Thoracic aorta (tissue), 2 donors: ENCODE measurements at places on chromosomes 6 and 20.

- no peak for DNase-seq
These were observed 51.3 kb downstream of the PHF20 start for GRCh38 chr20:35823147-35823546.

DNA sequence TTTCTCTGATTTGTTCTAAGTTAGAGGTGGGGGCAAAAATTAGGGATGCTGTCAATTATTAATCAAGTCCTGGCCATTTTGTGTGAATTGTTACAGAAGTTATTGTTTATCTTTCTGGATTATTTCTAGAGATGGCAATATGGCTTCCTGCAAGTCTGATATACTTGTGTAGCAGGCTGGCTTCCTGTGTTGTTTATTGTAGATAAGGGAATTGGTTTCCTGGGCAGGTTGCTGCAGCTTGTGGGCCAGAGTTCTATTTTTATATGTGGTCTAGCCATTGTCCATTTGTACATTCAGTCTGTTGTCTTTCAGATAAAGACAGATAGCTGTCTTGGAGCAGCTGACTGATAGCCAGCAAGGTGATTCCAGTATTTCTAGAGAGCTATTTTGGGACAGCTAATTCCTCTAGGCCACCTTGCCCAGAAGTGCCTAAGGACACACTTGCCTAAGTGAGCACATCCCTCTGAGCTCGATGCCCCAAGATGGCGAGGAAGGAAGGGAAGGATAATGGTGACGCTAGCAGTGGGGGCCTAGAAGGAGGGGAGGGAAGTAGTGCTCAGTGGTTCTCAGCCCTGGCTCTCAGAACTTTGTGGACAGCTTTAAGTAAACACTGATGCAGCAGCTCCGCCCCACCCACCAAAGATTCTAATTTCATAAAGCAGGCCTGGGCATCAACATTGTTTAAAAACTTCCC, 25.5 kb downstream of the DDO start:
- no peak for DNase-seq

DNA sequence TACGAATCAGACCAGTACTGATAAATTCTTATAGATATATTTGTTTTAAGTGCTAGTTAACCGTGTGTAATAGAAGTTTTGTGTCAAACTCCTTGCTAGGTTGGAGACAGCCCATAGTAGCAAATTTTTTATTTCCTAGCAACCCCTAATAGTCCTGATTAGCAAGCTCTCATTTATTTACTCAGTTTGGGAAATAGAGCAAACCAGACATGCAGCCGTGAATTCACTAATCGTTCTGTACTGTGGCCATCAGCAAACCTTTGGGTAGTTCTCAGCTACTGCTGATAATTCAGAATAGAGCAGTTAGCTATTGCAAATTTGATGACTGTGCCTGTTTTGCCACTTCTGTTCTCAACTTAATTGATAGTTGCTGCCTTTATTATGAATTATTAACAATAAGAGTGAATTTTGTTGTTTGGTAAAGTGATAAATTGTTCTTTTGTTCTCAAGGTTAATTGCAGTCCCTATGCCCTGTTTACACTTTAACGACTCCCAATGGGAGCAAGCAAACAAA, 215.8 kb downstream of the GRM1 start:
- DNase-seq = no peak

- no peak for DNase-seq
These were observed 132.8 kb downstream of the DOK5 start for GRCh38 chr20:54608039-54608745.

GRCh38 chr6:43274127-43274915, 23.7 kb upstream of the SLC22A7 start:
- no peak for DNase-seq

- no peak for DNase-seq
These were observed 53.6 kb downstream of the JPH2 start for GRCh38 chr20:44133424-44133823.

- DNase-seq = no peak
These were observed 19.9 kb downstream of the CAP2 start for GRCh38 chr6:17413313-17413750.

DNA sequence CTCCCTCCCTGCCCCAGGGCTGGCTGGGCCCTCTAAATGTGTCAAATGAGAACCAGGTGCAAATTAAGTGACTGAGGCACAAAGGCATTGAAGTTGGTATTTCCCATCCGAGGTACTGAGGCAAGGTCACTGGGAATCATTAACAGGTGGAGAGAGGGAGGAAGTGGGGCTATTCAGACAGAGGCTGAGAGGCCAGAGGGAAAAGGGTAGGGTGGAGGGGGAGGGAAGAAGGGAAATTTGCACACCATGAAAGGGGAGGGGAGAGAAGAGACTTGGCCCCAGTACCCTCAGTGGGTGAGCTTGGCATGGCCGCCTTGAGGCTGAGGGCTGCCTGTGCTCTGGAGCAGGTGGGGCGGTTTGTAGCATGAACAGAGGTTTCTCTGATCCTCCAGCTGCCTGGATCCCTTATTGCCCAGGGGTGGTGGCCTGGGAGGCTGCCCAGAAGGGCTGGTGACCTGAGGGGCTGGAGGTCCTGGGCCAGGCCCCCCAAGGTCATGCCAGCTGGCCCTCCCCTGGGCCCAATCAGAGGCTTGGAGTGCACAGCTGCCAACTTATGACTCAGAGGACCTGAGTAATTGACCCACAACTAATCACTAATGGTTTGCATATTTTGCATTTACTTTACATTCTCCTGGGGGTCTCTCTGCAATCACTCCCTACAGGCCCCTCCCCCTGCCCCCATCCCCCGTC, 40.3 kb upstream of the ZFAND3 start:
- no peak for DNase-seq

DNA sequence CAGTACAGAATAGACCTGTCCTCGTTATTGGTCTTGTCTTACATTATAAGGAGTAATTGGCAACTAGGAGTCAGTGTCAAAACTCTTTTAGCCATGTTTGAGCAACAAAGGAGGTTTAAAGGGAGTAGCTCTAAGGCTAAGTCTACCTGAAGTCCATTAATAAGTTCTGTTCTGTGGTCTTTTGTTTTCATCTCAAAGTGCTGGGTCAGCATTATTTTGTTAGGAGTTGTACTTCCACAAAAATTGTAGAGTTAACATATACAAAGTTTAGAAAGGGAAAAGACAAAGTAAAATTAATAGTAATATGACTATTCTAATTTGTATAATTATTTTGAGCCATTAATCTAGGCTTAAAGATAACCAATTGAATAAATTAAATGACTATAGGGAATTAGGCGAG, 12.7 kb upstream of the SENP6 start:
- DNase-seq = no peak

- no peak for DNase-seq
These were observed 28.3 kb downstream of the STX7 start for GRCh38 chr6:132484680-132485018.

DNA sequence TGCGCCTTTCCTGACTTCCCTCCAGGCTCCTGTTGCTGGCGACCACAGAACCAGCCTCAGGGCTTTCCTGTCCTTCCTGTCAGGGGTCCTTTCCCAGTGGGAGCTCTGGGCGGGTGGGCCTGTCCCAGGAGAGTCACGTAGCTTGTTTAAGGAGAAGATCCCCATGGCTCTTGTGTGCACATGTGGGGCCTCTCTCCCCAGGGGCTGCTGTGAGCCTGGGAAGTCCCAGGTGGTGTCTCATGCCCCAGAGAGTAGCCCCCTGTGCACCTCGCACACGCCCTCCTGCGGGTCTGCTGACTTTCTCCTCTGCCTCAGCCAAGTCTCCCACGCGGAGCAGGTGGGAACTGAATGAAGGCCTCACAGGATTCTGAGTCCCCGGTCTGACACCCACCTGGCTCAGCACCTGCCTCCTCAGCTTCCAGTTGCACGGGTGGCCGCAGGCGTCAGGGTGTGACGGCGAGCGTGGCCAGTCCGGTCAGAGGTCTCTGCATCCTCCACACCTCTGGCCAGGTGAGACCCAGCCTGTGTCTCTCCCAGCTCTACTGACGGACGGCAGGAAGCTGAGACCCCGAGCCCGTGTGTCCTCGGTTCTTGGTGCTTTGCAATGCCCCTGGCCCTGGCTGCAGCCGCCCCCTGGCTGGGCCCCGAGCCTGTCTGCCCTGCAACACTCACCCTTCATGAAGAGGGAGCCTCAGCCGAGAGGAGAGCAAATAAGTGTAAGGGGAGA, 5.6 kb upstream of the NKAIN4 start:
- no peak for DNase-seq

DNA sequence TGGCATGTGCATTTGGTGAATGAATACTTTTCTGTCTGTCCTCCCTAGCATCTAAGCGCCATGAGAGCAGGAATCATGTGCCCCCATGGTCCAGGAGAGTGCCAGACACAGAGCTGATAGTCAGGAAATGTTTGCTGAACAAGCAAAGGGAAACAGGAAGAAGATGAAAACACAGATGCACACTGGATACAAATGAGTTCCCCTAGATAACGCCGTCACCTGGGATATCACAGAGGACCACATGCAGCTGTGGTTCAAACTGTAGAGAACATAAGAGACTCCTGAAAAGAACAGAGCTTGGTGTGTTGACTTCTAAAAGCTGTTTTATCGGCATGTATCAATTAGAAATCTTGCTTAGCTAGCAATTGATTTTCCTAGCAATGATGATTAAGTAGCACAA, 293.7 kb downstream of the BTBD3 start:
- no peak for DNase-seq

- no peak for DNase-seq
These were observed 70.6 kb upstream of the CNR1 start for GRCh38 chr6:88236612-88237360.

DNA sequence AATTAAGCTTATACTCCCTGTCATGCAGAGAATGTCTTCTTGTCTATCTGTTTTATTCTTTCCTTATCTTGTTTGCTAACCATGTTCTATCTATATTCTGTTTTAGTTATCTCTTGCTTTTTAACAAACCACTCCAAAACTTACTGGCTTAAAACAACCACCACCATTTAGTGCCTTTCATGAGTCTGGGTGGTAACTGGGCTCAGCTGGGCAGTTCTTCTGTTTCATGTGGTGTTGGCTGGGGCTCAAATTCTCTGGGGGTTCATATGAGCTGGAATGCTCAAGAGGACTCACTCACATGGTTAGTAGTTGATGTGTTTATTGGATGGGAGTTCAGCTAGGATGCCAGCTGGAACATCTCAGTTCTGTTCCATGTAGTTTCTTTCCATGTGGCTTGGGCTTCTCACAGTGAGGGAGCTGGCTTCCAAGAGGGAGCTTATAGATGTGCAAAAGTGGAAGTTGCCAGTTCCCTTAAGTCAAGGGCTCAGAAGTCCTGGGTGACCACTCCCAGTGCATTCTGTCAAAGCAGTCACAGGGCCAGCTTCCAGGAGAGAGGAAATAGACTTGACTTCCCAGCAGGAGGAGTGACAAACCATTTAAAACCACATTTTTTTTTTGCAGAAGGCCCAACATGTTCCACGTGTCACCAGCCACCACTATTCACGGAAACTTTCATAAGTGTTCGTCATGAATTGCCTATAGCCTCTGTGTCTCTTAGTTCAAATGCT, 70.4 kb downstream of the PLCB4 start:
- no peak for DNase-seq

DNA sequence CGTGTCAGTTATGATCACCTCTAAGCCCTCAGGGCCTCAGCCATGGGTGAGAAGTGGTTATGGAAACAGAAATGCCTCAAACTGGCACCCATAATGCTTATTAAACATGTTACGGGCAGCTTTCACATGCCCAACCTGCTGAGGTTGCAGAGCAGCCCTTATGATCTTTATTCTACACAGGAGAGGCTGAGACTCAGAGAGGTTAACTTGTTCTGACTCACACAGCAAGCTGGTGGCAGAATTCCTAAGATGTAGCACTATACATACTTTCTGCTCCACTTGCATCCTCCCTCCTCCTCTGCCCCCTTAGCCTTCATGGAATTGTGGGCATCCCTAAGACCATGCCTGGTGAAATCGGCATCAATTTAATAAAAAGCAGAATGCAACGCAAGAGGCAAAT, 34.7 kb upstream of the IGF2R start:
- no peak for DNase-seq

GRCh38 chr6:157893238-157893637, 70.2 kb downstream of the SNX9 start:
- no peak for DNase-seq

DNA sequence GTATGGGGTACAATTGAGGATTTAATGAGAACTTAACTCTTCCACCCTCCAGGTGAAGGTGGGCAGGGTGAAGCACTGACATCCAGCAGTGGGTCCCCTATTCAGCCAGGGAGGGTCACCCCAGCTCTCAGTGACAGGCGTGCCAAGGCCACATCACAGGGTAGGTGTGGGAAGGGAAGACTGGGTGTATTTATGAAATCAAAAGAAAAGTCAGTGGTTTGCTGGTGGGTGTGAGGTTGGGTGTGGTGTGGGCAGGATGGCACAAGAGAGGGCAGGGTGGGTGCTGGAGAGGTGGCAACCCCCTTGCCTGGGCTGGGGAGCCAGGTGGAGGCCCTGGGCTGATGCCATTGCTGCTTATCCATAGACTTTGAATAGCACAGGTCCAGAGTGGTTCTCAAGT, 16.6 kb downstream of the SYNDIG1 start:
- DNase-seq = no peak

- DNase-seq = no peak
These were observed 2.8 kb downstream of the RING1 start for GRCh38 chr6:33211136-33211535.

- DNase-seq = no peak
These were observed 43.5 kb downstream of the CDS2 start for GRCh38 chr20:5170341-5170740.

- no peak for DNase-seq
These were observed 99.4 kb downstream of the ASXL1 start for GRCh38 chr20:32457479-32457986.

DNA sequence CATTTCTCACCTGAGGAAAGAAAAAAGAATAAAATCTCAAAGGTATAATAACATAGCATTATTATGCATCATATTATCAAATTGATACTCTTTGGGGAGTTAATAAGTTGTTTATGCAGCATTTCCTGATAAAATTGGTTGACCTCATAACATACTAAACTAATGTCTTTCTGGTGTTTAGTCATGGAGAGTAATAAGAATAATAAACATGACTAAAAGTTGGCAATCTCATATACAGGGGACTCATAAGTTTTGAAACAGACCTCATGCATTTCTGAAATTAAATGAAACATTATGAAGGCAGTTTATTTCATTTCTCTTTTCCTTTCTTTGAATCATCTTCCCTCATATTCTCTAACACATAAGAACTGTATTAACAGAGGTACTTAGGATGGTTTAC, 60.5 kb upstream of the PRDM1 start:
- no peak for DNase-seq

GRCh38 chr20:62015540-62016288, 50.0 kb downstream of the TAF4 start:
- no peak for DNase-seq

DNA sequence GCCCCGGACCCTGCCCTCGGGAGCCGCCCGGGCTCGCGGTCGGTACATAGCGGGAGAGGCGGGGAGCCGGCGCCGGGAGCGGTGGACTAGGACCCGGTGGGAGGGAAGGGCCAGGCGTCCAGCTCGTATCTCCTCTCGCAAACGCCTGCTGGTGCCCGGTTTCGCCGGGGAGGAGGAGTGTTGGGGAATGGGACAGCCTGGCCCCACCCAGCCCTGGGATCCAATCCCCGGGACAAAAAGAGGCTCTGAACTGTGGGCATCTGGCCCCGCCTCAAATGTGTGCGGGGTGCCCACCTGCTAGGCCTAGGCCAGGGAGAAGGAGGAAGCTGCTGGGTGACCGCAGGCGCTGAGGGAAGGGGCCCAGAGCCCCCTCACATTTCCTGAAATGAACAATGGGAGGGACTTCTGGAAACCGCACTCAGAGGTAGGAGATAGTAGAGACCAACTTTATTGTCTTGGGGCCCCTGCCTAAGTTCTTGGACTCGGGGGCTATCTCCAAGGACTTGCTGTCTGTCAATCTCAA, at the start of gene KCNK17:
TSS of gene KCNK17 (minus strand) at position 147 of the 523 bp plus-strand sequence. CDS start at position 48, 99 bp downstream.
- no peak for DNase-seq

GRCh38 chr20:12079490-12079889, 161.8 kb downstream of the BTBD3 start:
- DNase-seq = no peak
